Mesothelial cell of epicardium (in vitro differentiated cells): ENCODE measurements at places on chromosomes 11 and 22.

- no peak for DNase-seq
Measured at GRCh38 chr11:20712912-20713311, 43.5 kb downstream of the NELL1 start.

DNA sequence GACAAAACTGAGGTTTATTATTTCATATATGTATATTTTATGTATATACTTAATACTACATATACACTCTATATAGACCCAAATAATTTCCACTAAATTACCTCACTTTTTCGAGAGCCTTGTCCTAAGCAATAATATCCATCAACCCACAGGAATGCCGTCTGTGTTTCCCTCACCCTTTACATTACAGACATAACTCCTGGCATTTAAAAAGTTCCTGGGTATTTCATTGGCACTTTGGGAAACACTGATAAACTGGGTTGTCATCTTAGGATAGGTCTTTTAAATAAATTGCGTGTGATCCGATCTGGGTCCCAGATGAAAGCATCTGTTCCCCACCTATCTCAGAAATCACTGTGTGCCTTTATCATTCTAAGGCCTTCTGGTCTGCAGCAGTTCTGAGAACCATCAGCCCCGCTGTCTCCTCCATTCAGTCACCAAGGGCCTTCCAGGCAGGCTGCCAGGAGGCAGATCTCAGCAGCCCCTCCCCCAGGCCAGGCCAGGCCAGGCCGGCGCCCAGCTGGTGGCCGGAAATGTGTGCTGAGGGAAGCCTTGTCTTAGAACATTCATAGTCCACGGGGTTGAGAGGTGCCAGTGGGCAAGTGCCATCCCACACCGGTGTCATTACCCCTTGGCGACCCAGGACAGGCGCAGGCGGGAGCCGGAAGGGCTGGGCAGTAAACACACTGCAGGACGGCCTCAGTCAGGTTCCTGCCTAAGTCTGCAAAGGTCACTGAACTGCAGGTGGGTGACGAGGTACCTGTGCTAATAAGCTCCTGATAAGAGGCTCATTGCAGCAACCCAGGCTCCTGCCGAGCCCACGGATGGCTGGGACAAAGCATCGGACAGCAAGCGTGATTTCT is 3.3 kb downstream of the FGF19 start:
- peak; percentile 70 for DNase-seq

DNA sequence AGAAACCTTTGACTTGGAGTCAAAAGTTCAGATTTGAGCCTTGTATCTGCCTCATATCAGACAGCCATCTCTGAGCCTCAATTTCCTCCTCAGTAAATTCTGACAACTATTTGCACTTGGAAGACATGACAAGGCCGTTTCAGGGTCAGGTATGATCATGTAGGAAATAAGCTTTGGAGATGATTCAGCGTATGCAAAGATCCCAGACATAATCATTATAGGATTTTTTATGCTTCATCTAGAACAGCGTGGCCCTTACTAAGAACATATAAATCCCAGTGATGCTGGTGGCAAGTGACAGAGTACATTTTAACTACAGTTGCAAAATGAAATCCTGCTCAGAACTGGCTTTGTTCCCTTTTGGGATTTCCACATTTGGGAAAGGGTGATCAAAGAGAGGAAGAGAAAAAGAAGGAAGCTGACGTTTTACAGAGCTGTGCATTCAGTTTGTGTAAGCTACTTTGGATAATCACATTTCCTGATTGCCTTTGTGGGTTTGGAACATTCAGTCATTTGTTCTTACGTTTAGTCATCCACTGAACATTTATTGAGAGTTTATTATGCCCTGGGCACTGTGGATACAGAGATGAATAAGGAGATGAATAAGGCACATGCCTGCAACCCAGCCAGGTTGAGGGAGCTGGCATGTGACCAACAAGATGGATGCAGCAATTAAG is 81.9 kb upstream of the HEPHL1 start:
- no peak for DNase-seq

- DNase-seq: no peak
Measured at GRCh38 chr22:47734511-47734910, 972.1 kb downstream of the TBC1D22A start.

DNA sequence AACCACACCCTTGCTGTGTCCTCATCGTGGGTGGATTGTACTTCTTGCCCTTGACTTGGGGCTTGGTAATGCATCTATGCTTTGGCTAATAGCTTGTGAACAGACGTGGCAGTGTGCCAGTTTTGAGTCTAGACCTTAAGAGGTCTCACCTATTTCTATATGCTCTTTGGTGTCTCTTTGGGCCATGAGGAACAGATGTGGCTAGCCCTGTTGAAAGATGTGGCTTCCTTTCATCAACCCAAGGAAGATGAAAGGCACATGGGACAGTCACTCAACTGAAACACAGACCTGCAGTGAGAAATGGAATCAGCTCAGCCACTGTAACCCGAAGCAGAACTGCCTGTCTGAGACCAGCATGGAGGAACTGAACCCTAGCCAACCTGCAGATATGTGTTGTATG is 7.9 kb upstream of the NELL1 start:
- no peak for DNase-seq

DNA sequence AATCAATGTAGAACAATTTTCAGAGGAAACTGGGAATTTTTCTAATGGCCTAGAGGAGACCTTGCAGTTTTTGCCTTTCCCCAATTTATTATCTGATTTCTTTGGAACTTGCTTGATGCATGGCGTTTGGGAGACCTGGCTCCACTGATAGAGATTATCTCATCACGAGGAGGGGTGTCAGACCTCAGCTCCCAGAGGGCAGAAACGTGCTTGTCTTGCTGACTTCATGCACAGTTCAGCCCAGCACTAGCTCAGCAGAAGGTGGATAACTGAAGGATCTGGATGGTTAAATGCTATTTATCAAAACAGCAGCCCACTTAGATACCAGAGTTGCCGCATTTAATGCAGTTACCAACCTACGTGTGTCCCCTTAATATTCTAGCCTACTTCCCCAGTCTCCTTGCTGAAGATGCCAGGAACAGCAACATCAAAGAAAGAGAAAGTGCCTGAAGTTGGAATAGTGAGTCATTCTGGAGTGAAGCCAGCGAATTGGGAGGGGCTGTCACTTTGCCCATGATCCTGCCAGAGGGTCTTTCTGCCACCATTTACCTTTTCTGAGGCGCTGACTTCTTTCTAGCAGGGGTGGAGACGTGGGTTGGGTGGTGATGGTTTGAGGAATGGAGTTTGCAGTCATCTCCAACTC is 133.5 kb upstream of the CADM1 start:
- DNase-seq: no peak

DNA sequence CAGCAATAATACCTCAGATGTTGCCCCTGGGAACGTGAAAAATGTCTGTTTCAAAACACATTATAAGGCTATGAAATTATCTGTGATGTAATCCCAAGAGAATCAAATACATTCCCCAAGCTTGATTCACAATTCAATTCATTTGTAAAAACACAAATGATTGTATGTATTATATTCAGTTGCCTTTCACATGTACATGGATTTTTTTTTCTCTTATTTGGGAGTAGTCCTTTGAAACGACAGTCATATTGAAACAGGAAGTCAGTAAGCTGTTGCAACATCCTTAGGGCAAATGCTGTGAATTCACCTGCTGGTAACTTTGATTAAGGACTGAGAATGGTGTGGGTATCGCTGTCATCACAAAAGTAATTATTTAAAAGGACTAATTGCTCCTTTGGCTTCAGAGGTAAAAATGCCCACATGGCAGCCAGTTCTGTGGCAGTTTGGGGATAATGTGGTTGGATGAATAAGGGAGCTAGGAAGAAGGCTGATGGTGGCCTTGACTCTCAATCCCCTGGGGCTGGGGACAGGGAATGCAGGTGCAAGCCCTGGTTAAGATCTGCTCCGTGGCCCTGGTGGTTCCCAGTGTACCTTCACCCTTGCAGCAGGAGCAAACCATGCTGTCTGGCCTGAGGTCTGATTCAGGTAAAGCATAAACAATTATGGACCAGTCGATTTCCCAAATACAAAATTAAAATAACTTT is 13.2 kb downstream of the EHF start:
- DNase-seq: no peak
